ENCODE measurements at places on chromosomes 4 and X.
A peak's percentile ranks its signal among the peaks of the same experiment; 100 is the strongest.

DNA sequence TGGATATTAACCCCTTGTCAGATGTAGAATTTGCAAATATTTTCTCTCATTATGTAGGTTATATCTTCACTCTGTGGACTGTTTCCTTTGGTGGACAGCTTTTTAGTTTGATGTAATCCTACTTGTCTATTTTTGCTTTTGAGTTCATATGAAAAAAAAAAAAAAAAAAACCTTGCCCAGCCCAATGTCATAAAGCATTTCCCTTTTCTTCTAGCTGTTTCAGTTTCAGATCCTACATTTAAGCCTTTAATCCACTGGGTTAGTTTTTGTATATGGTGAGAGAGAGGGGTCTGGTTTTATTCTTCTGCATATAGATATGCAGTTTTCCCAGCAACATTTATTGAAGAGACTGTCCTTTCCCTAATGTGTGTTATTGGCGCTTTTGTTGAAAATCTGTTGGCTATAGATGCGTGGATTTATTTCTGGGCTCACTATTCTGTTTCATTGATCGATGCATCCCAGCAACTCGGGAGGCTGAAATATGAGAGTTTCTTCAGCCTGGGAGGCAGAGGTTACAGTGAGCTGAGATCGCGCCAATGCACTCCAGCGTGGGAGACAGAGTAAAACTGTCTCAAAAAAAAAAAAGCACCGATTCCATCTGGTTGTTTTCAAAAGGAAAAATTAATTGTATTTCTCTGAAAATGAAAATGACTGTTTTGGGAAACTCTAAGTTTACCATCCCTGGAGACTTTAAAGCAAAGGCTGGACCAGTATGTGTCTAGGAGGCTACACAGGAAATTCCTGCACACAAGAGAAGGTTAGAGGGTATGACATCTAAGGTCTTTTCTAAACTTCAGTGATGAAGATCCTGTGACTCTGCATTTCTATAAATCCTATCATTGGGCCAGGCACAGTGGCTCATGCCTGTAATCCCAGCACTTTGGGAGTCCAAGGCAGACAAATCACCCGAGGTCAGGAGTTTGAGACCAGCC is 35.6 kb downstream of the STEEP1 start:
- DNase-seq: no peak

GRCh38 chrX:43493756-43494155 is 162.3 kb upstream of the MAOA start:
- no peak for DNase-seq

DNA sequence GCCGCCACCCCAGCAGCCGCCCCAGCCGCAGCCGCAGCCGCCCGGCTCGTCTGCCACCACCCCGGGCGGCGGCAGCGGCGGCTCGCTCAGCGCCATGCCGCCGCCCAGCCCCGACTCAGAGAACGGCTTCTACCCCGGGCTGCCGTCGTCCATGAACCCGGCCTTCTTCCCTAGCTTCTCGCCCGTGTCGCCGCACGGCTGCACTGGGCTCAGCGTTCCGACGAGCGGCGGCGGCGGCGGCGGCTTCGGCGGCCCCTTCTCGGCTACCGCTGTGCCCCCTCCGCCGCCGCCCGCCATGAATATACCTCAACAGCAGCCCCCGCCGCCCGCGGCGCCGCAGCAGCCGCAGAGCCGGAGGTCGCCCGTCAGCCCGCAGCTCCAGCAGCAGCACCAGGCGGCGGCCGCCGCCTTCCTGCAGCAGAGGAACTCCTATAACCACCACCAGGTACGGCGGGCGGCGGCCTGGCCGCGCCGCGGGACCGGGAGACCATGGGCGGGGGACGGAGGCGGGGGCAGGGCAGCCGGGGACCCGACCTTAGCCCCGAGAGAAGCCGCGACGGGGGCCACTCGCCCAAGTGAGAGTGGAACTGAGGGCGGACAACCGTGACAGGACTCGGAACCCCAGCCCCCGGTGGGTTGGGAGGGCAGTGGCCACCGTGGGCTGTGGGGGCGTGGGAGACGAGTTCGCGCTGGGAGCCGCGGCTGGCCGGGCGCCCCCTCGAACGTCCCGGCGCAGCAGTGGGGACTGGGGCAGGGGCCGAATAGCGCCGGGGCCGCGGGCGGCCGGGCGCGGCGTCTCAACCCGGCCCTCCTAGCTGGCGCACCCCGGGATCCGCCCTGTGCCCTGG is 1.8 kb downstream of the CPEB2 start:
- peak; percentile 43 for DNase-seq

DNA sequence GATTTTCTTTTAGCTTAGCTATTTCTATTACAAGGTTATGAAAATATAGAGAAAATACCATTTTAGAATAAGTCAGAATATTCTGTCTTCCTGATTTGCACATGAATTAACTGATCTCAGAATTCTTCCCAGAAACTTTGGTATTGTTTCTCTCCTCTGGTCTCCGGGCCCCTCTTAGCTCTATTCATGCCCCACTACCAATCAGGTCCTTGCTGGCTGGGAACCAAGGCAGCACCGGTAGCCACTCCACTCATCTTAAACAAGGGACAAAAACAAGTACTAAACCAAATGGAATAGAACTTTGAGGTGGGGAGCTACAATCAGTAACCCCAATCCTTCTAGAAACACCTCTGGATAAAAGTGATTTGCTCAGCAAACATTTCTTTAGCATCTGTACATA is 64.3 kb downstream of the GPC3 start:
- DNase-seq: no peak

DNA sequence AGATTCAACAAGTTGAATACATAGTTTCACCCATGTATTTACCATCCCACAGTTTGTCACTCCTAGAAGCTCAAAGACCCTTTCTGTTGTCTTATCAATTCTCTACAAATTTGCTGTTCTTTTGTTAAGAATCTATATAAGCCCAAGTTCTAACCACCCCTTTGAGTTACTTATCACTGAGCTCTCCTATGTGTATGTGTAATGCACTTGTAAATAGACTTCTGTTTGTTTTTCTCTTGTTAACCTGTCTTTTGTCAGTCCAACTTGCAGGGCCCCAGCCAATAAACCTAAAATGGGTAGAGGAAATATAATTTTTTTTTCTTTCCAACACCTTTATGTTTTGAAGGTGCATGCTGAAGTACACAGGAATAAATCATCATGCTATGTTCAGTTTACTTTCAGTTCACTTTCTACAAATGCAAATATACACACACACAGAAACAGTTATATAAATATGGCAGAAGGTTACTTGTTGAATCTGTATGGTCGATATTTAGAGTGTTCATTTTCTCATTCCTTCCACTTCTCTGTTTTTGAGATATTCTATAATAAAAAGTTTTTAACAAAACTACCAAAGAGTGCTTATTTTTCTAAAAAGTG is 22.3 kb upstream of the CLOCK start:
- DNase-seq: no peak
